Breast epithelium (tissue), 4 donors: ENCODE measurements at places on chromosomes 1 and 21.

DNA sequence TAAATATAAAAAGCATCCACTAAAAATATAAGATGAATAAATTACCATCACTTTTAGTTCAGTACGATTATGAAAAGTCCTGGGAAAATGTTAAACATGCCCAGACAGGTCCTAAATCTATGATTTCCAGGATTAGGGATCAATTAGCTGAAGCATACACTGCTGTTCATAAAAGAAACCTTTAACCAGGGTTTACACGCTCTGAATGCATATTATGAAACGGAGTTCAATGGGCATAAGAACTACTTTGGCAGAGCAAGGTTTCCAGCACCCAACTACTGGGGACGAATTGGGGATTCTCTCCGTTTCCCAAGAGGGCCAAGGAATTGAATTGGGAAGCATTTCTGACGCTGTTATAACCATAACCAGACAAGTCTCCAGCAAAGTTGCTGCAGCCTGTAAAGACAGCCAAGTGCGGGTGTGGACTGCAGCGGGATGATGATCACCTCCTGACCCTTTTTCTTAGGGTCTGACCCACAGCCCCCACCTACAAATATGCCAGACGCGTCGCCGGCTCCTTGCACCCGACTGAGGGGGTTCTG lies 1.6 kb downstream of the SLC30A1 start:
- no peak for DNase-seq

DNA sequence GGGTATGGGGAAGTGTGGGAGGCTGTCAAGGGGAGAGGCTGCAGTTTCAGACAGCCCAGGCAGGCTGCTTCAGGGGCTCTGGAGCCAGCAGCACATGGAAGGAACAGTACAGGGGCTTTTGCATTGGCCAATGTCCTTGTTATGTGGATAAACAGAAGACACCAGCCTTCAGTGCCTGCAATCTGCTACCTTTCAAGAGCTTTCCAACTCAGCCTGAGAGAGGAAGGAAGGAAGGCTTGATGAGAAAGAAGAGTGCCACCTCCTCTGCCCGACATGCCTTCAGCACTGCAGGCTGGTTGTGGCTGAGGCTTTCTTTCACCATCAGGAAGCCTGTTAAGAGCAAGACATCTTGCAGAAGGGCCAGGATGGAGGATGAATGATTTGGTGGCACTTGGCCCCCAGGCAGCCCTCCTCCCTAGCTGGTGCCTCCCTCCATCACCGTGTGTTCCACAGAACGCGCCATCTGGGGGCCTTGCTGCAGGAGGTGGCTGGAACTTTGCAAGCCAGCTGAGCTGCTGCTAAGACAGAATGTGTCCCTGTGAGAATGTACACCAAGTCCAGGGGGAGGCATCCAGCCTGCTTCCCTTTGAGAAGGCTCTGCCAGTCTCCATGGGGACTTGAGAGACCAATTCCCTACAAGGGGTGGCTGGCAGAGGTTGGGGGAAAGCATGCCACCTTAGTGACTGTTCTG lies 372.4 kb upstream of the PROX1 start:
- no peak for DNase-seq

DNA sequence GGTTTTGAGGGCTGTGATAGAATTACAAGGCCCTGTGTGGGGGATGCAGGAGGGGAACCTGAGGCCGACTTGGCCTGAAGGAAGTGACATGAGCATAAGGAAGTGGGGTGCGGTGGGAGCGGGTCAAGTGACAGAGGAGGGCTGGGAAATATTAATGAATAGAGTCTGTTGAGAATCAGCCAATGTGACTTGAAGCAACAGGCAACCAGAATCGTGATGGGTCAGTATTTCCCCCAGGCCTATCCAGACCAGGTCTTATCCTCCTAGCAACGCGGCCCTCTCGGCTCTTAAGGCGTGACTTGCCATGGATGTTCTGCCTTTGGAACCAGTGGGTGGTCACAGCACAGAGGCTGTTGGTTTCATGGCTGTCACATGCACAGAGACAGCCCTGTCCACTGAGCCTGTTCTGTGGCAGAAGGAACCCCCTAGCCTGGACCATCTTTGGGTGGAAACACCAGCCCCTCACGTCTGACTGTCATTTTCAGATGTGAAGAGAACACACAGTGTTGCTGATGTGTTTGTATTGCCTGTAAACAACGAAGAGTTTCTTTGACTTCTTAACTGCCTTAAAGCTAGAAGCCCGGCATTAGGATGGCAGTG lies 468.8 kb downstream of the CAMTA1 start:
- DNase-seq: no peak

GRCh38 chr1:236851871-236852270 lies 56.8 kb downstream of the MTR start:
- no peak for DNase-seq

GRCh38 chr1:160206036-160206389 lies 829 bp downstream of the PEA15 start:
- peak; percentile 40 for DNase-seq
